Muscle of arm (tissue), 14 donors: ENCODE measurements at places on chromosomes 16 and 17.

- DNase-seq: no peak
Observed at GRCh38 chr16:74439685-74440084, 18.4 kb upstream of the CLEC18B start.

- DNase-seq: no peak
Observed at GRCh38 chr17:65088621-65089360, 32.3 kb upstream of the GNA13 start.

GRCh38 chr16:61820398-61820797 is 215.8 kb downstream of the CDH8 start:
- DNase-seq: no peak

DNA sequence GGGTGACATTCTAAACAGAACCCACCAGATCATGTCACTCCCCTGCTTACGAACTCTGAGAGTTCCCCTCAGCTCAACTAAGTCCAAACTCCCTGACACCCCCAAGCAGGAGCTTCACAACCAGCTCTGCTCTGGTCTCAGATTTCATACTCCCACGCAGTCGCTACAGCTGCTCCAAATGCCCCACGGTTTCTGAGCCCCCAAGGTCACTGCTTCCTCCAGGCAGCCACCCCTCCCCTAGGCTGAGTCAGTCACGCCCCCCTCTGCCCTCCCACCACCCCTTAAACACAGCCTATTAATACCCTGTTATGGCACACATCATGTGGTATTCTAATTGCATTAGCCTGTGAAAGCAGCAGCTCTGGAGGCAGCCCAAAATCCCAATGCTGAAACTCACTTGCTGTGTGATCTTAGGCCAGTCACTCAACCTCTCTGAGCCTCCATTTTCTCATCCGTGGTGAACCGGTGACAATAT is 51.5 kb downstream of the GSG1L start:
- DNase-seq: peak; percentile 46

GRCh38 chr16:10121491-10121890 is 60.7 kb downstream of the GRIN2A start:
- no peak for DNase-seq
